Lung microvascular endothelial cell (primary cell): ENCODE measurements at places on chromosomes 12 and 14.
A peak's percentile ranks its signal among the peaks of the same experiment; 100 is the strongest.

DNA sequence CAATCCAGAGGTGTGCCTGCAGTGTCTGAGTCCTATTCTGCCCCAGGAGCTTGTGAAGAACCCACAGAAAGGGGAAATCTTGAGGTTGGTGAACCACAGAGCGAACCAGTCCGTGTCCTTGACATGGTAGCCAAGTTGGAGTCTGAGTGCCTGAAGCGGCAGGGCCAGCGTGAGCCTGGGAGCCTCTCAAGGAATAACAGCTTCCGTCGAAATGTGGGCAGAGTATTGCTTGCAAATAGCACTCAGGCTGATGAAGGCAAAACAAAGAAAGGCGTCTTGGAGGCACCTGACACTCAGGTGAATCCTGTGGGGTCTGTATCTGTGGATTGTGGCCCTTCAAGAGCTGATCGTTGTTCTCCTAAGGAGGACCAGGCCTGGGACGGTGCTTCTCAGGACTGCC lies 60.5 kb downstream of the ATG14 start:
- DNase-seq = no peak

DNA sequence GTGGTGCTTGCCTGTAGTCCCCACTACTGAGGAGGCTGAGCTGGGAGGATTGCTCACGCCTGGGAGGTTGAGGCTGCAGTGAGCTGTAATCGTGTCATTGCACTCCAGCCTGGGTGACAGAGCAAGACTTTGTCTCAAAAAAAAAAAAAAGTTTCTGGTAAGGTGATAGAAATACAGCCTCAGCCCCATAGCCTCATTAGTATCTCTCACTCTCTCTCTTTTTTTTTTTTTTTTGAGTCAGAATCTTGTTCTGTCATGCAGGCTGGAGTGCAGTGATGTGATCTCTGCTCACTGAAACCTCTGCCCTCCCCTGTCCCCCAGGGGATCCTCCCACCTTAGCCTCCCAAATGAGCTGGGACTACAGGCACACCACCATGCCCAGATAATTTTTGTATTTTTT lies 19.2 kb downstream of the MTHFD1 start:
- no peak for DNase-seq

DNA sequence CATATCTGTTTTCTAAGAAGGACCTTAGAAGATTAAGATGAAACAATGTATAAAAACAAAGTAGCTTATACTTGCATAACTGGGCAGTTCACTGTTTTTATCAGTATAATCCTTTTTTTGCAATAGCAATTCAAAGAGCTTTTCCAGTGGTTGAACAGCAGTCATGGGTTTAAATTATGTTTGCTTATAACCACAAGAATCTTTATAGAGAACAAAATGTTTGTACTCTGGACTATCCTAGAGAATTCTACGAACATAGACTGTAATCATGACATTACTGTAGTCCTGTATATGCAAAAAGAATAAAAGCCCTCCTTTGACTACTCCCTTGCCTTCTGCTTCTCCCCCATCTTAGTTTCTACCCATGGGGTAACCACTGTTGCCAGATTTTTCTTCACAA lies 5.7 kb downstream of the FAM177A1 start:
- DNase-seq = no peak

DNA sequence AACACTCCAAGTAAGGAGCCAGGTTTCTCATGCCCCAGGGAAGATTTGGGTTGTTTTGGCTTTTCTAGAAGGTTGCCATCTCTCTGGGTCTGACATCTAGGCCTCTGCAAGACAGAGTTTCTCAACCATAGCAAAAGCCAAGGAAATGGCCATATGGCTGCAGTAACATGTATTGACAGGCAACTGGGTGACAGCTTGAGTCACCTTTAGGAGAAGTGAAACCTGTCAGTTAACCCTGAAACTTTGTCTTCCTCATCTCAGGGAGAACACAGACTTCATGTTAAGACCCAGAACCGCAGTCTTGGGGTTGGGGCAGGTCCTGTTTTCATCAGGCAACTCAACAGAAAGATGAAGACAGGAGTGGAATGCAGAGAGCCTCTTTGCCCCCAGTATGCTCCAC lies 46.0 kb upstream of the PLBD1 start:
- no peak for DNase-seq

GRCh38 chr12:87953256-87953860 lies 75.8 kb downstream of the C12orf50 start:
- DNase-seq = peak; percentile 40

DNA sequence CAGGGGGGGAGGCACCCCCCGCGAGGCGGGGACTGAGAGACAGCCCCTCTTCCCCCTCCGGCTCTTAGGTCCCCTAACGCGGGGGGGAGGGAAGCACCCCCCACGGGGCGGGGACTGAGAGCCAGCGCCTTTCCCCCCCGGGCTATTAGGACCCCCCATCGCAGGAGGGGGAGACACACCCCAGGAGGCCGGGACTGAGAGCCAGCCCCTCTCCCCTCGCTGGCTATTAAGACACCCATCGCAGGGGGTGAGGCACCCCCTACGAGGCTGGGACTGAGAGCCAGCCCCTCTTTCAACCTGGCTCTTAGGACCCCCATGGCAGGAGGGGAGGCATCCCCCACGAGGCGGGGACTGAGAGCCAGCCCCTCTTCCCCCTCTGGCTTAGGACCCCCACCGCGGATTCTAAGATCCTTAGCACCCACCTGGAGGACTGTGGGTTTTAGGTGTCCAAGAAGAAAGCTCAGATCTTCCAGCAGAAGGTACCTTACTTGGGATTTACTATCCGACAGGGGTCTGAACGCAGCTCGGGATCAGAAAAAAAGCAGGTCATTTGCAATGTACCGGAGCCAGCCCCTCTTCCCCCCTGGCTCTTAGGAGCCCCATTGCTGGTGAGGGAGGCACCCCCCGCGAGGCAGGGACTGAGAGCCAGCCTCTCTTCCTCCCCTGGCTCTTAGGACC lies 197.8 kb upstream of the PZP start:
- DNase-seq = no peak

GRCh38 chr12:90816353-90817089 lies 138.5 kb downstream of the CCER1 start:
- DNase-seq = peak; percentile 36

GRCh38 chr14:54455363-54455762 lies 14.2 kb upstream of the CNIH1 start:
- DNase-seq = no peak

DNA sequence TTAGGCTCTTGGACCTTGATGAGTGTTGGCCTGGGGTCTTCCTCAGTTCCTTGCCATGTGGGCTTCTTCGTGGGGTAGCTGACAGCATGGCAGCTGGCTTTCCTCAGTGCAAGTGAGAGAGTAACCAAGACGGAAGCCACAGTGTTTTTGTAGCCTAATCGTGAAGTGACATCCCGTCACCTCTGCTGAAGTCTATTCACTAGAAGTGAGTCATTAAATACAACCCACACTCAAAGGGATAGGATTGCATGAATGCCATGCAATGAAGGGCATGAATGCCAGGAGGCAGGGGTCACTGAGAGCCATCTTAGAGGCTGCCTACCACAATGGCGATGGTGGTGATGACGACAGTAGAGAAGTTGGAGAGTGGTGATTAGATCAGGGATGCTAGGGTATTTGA lies 13.5 kb upstream of the ASIC1 start:
- DNase-seq = no peak

GRCh38 chr12:71449373-71450070 lies 9.9 kb downstream of the LGR5 start:
- DNase-seq = no peak

DNA sequence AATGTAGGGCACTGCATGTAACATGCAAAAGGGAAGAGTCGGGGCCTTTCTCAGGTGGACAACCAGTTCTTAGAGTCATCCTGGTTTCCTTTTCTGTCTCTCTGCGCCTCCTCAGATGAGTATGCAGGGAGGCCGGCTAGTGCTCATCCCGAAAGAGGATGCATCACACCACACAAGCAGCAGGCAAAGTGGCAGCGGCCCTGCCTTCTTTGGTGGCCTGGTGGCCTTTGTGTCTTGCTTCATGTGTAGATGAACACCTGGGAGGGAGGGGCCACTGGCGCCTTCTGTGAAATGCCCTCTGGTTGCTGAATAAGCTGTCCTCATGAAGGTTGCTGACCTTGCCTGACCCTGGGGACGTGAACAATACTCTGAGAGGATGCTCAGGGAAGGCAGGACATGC lies 18.0 kb downstream of the SLC24A4 start:
- no peak for DNase-seq

GRCh38 chr14:74242780-74243042 lies 3.5 kb downstream of the VSX2 start:
- no peak for DNase-seq

- DNase-seq = no peak
Measured at GRCh38 chr14:65357113-65357512, 55.4 kb upstream of the FUT8 start.

GRCh38 chr12:104219361-104219892 lies 3.8 kb downstream of the TXNRD1 start:
- peak; percentile 94 for DNase-seq
